CD4-positive, alpha-beta T cell treated with Interleukin-4 for 4 hours (primary cell): ENCODE measurements at places on chromosomes 1 and 21.

DNA sequence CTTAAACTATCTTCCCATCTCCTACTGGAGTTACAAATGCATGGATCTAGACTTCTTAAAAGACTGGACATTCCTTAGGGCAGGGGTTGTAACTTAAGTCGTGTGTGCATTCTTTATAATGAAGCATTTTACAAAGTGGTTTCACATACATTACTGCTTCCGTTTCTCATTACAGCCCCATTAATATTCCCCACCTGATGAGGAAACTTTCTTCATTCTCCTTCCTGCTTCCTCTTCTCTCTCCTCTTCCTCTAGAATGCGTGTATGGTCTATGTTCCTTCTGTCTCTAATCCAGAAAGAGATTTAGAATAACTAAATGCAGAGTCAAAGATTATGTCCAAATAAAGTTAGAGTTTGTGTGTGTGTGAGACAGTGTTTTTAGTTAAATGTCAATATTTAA is 1.8 kb upstream of the CAP1 start:
- DNase-seq: no peak

DNA sequence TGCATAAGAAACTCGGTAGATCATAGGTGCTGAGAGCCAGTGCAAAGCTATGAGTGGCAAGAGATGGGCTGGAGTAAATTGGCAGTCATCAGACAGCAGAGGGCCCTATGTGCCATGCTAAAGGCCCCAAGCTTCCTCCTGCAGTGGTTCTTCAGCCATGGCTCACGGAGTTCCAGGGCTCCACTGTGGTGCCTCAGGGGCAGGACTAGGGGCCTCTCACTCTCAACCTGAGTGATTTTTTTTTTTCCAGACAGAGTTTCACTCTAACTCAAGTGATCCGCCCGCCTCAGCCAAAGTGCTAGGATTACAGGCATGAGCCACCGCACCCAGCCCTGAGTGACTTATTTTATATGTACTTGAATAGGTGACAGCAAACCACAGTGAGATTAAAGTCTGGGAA is 10.4 kb upstream of the GJA8 start:
- DNase-seq: no peak

DNA sequence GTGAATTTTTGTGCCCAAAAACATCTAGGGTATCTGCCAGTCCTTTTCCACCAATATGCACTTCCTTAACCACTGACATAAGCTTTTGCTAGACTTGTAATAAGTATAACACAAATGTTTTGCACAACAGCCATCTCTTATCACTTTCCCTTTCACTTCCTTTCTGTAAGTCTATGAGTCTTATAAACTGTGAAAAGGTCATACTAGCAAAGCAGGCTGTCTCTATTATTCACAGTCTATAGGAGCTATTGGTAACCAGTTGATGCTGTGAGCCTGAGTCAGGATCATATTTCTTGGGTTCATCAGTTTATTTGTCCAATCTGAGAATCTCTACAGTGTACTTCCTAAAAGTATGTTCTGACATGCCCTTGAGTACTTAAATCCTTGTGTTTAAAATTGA is 172.6 kb downstream of the CHRM3 start:
- DNase-seq: no peak

DNA sequence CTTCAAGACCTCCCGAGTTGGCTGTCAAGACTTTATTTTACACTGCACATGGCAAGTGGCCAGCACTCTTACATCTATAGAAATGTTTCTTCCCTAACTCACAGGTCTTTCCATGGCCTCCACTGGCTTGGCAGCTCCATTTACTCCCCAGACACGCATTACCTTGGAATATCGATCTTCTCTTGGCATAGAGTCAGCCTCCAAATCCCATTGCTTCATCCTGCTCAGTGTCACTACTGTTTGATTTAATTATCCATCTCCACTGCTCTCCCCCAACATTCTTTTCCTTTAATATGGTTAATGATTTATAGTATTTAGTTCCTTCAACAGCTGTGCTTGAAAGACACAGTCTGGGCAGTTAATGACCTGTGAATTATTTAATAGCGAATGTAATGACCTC is 241.2 kb upstream of the MAP1LC3C start:
- no peak for DNase-seq

DNA sequence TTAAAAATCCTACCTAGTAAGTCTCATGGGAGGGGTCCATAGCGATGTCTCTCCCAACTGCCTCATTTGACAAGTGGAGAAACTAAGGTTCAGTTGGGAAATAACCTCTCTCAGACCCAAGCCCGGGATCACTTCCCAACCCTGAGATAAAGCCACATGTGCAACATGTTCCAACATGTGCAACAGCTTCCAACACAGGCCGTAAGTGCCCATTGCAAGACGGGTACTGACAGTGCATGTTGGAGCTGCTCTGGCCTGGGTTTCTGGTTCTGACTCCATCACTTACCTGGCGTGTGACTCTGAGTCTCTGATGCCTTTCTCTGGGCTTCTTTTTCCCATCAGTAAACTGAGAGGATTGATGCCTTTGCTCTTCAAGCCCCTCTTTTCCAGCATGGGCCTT is 38.0 kb upstream of the FOXO6 start:
- no peak for DNase-seq

DNA sequence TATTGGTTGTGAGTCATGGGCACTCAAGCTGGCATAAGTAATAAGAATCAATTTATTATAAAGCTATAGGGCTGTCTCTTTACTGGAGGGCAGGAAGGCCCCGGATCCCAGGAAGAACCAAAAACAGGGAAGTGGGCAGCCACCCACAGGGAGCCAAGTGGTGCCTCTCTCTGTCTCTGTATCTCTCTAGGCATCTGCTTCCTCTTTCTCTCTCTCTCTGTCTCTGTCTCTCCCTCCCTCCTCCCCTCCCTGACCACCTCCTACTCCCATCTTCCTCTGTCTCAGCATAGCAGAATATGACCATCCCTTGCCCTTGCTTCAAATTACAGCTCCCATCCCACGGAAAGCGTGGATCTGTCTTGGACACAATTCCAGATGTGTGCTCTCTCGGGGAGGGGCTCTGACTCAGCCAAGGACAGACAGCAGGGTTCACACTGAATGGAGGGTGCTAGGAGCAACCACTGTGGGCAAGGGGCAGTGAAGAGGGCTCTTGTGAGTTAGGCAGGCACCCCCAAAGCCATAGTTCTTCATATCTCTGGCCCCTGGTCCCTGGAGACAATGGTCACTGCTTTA is 80.4 kb upstream of the LPGAT1 start:
- no peak for DNase-seq

- no peak for DNase-seq
These were observed 20.9 kb upstream of the DR1 start for GRCh38 chr1:93324486-93325464.

GRCh38 chr1:87820668-87821334 is 492.1 kb downstream of the LMO4 start:
- DNase-seq: no peak

- no peak for DNase-seq
These were observed 171.1 kb upstream of the LHX8 start for GRCh38 chr1:74963120-74963519.

- DNase-seq: no peak
These were observed 65.2 kb upstream of the TMPRSS15 start for GRCh38 chr21:18468790-18469189.

GRCh38 chr1:15538771-15539170 is 12.1 kb downstream of the DNAJC16 start:
- DNase-seq: no peak

- no peak for DNase-seq
These were observed 477.2 kb downstream of the BRINP3 start for GRCh38 chr1:190000365-190000872.

DNA sequence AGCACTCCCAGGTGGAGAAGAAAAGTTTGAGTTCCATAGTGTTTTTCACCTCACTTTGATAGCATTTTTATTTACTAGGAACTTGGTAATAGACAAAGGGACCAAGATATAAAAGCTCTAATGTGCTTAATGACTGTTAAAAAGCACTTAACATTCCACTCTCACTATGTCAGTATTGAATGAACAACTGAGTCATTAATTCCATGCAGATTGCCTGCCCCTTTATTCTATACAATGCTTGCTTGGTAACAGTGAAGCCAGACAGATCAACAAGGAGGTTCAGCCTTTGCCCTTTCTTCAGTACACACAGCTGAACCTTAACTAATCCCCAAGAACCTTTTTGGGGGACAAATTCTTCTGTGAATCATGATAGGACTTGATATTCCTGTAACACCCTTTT is 425.5 kb downstream of the NUF2 start:
- DNase-seq: no peak

DNA sequence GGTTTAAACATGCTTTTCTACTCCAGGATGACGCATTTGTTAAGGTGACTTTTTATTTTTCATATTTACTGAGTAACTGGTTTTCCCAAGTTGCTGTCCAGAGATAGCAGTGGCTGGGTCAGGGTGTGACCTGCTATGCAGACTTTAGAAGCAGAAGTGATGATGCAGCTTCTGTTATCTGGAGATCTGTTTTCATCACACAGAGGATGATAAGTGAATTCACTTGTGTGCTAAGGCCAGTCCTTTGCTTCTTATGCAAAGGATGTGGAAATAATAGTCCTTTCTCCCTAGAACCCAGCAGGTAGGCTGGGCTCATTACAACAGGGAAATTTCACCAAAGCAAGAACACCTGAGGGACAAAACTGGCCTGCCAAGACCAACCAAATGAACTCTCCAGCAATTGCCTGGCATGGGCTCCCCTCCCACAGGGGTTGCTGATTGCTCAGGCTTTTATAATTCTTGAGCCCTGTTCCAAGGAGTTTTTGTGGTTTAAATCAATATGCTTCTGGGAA is 97.8 kb upstream of the LPGAT1 start:
- no peak for DNase-seq

- no peak for DNase-seq
These were observed 1.4 kb downstream of the ESRRG start for GRCh38 chr1:216721863-216722262.

DNA sequence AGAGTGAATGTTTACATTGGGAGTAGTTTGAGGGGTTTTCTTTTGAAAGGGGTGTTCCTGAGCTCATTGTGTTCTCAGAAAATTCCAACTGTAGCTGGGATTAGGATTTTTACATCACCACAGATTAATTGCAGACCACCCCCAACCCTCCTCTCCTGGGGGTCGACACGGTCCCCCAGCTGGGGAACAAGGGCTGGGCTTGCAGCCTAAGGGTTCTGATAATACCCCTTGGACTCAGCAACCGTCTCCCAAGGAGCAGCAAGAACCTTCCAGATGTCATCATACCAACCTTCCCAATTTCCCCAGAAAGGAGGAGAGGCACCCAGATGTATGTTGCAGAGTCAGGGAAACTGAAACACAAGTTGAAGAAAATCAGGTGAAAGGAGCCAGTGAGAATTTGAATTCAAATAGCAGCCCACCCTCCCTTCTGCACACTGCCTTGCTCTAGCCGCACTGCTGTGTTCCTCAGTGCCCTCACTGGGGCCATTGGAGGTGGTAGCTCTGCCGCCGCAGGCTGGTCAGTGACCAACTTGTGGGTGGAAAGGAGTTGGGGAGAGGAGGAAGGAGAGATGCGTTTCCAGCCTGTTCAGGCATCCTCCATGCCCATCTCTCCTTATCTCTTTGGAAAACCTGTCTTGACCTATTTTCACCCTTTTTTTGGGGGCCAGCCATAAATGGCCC is 14.7 kb upstream of the IGFN1 start:
- no peak for DNase-seq

DNA sequence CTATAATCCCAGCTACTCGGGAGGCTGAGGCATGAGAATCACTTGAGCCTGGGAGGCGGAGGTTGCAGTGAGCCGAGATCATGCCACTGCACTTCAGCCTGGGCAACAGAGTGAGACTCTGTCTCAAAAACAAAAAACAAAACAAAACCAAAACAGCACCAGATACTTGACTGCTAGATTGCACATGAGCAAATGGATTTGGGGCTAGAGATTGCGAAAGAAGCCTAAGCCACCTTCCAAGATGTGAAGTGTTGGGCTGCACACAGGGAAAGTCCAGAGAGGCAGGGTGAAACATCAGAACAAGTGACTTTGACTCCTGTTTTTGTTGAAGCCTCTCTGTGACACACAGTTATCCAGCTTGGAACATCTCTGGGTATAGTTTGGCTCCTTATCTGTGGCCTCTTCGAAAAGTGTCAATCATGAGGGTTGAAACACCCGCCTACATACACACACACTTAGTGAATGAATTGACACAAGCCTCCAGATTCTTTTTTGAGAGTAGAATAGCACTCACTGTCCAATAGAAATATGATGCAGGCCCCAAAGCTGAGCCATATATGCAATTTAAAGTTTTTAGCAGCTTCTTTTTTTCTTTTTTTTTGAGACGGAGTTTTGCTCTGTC is 34.2 kb upstream of the GPR137B start:
- no peak for DNase-seq

DNA sequence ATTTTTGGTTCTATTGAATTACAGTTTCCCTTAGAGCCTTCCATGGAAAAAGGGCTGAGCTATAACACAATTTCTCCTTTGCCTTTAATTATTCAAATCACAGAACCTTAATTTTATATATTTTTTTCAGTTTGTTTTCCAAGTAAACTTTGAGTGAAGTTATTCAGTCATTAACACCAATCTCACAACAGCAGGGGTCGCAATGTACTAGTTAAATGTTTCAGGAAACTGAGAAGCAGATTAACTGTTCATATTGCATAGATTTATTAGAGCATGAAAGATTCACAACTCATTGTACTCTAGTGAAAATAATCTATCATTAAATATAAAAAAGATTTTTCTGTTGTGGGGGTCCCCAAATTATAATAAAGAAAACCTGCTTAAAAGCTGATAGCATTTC is 64.1 kb downstream of the KIFAP3 start:
- DNase-seq: peak; percentile 13

DNA sequence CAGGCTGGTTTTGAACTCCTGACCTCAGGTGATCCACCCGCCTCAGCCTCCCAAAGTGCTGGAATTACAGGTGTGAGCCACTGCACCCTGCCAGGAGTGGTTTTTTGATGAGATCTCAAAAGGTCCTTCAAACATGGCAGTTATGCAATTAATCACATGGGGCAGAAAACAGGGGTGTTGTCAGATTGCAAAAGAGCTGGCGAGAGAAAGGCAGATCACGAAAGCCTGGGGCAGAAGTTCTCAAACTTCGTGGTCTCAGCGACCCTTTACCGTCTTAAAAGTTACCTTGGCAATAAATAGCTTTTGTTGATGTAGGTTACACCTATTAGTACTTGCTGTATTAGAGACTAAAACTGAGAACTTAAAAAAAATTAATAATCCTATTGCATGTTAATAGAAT is 16.1 kb downstream of the CNR2 start:
- DNase-seq: no peak

DNA sequence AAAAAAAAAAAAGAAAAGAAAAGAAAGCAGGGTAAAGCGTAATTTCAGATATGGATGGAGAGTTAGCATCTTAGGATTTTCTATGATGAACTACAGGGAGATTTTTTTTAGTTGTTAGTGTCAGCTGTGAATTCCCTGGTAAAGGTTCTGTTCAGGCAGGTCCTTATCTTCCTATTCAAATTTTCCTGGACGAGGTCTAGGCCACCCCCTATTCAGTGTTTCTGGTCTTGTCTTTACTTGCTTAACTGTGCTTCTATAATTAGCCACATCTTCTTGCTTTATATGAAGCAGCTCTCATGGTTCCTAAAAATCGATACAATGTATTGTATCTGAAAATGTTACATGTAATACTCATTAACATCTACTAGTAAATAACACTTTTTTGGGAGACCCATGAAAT is 157.8 kb downstream of the LHX8 start:
- no peak for DNase-seq

- no peak for DNase-seq
These were observed 15.4 kb downstream of the COL9A2 start for GRCh38 chr1:40301541-40302299.

- no peak for DNase-seq
These were observed 231.3 kb downstream of the C1orf94 start for GRCh38 chr1:34408011-34408410.

GRCh38 chr1:173917149-173917548 is at the start of gene SERPINC1:
SERPINC1 (minus strand) TSS chr1:173917327; CDS start chr1:173917259, 68 bp downstream.
- no peak for DNase-seq
